ENCODE measurements at places on chromosomes 3 and 15. TPM values are rescaled to one million over a fixed set of nuclear protein-coding genes. Genes with fewer than 3 reads are reported as not detected.

The SCAP gene
- 29.7 TPM for total RNA-seq

The SERPINI2 gene
- not detected for total RNA-seq

The SPSB4 gene
- total RNA-seq = 0.14 TPM

The WDR49 gene
- total RNA-seq = not detected

The DNAH12 gene
- total RNA-seq = not detected

The SUMF1 gene
- total RNA-seq = 23.5 TPM

The RASGRP1 gene
- total RNA-seq = 0.58 TPM

The TLR9 gene
- total RNA-seq = 0.09 TPM

The ZFYVE19 gene
- 15.2 TPM for total RNA-seq

The IL5RA gene
- total RNA-seq = not detected

The AHSG gene
- 0.16 TPM for total RNA-seq

The MITF gene
- 9.8 TPM for total RNA-seq

The STAB1 gene
- total RNA-seq = 0.32 TPM

The CLPX gene
- total RNA-seq = 47.0 TPM

Measured in A549 treated with GW870086 at 1 μM for 4 hours (cell line).